Inflammatory macrophage (primary cell): ENCODE measurements at places on chromosomes 6 and 20.

GRCh38 chr20:40234593-40234992, 454.4 kb downstream of the MAFB start:
- DNase-seq: no peak

DNA sequence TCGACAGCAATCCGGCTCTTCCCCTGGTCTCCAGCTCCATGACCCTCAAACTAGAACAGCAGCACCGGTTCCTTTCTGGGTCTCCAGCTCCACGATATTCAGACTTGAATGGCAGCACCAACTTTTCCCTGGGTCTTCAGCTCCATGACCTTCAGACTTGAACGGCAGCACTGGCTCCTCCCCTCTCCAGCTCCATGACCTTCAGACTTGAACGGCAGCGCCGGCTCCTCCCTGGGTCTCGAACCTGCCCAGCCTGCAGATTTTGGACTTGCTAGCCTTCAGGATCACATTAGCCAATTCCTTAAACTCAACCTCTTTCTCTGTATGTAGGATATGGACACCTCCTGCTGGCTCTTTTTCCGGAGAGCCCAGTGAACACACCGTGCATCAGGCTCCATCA, 350.9 kb downstream of the PREX1 start:
- no peak for DNase-seq

- no peak for DNase-seq
These were observed 175.7 kb downstream of the ALDH8A1 start for GRCh38 chr6:134774201-134774638.

DNA sequence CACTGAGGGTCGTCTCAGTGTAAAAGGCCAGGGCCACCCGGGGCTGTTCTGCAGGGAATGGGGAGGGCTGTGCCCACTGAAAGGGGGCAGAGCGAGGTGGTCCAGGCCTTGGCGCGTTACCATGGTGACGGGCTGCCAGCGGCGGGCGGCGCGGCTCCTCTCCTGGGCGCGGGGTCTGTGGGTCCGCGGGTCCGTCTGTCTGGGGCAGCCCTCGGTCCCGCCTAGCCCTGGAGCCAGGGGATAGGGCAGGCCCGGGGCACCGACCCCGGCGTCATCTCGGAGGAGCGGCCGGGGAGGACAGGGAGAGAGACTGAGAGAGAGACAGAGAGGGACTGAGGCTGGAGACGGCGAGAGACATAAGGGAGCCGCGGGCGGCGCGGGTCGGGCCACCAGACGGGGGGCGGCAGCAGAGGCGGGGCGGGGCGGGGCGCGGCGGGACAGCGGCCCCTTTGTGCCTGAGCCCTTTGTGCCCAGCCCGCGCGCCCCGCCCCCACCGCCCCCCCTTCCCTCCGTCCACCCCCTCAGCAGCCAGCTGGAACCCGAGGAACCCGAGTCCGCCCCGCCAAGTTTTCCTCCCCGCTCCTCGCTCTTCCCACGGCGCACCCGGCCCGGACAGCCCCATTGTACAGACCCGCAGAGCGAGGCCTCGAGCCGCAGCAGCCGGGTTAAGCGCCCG, at the start of gene KIAA1755:
TSS of gene KIAA1755 (minus strand) at position 358 of the 676 bp plus-strand sequence. CDS start at position 123, 235 bp downstream.
- no peak for DNase-seq

GRCh38 chr6:3284436-3284876, 25.7 kb downstream of the PSMG4 start:
- no peak for DNase-seq

DNA sequence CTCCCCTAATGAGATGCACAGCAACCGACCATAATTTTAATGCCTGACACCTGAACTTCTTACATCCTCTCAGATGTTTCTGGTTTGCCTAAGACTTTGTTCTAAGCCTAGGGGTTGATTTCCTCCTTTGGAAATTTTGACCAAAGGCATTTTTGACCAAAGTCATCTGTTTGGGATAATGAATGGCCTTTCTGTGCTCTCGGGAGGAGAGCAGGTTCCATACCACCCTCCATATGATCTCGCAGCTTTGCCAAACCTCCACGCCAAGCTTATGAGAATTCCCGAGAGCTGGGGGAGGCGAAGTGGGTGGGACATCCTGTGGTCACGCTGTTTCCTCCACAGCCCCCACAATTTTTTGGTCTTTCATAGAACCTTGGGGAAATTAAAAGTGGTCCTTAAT, 91.7 kb downstream of the SCML4 start:
- DNase-seq: no peak

DNA sequence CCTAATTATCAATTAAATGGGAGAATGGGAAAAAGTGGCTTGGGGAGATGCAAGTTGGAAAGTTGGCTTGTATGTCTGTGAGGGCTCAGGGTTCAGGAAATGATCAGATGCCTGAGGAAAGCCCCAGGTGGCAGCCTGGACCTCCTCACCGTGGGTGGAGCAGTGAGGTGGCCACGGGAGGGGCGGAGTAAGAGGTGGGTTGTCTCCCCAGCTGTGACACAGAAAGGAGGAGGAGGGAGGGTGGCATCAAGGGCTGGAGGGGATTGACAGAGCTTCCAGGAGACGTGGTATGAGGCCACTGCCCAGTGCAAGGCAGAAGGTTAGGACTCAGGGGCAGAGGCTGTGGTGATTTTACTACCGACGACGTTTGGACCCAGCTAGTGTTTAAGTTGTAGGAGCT, 672.2 kb downstream of the PRKN start:
- DNase-seq: no peak

GRCh38 chr6:6581054-6581453, 7.5 kb upstream of the LY86 start:
- DNase-seq: no peak

DNA sequence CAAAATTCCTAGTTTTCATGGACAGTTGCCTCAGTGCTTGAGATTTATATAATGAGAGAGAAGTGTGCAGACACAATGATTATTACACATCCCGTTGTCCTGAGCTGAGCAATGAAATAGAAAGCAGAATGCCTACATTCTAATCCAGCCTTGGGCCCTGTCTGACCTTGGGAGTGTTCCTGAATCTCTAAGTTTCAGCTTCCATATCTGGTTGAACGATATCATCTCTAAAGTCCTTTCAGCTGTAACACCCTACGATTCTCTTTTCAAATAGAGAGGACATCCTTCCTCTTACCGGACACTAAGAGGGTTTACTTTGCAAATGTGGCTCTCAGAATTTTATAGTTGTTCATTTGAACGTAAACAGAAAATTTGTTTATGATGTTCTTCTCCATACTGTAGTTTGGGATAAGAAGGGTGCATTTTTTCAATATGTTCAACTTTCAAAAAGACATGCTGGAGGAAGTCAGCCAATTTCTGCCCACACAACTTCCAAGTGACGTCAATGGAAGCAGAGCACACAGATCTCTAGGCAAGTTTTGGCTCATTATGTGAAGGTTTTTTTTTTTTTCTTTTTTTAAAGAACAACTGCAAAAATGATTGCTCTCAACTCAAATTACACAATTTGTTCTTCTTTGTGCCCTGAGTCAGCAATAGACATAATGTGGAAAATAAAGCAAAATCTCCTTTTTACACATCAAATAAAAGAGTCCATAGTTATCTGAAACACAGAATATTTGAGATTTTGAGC, 50.4 kb downstream of the PDE7B start:
- peak; percentile 16 for DNase-seq

DNA sequence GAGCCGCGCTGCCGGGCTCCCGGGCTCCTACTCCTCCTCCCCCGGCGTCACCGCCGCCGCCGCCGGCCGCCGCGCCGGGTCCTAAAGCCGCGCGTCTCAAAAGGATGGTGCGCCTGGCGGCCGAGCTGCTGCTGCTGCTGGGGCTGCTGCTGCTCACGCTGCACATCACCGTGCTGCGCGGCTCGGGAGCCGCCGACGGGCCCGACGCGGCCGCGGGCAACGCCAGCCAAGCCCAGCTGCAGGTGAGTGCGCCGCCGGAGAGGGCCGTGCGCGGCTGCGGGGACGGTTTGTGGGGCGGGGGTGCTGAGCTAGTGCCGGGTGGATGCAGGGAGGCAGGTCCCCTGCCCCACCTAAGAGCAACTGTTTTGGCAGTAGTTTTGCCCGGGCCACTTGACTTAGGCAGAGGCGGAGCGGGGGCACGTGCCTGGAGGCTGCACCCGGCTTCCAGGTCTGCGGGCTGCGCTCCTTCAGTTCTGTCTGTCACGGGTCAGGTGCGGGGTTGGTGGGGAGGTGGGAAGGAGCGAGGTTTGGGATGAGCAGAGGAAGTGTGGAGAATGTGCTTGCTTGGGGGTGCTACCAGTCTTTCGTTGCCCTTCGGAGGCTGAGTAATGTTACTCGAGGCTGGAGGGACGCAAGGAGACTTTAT, 722 bp downstream of the ISM1 start:
- DNase-seq: no peak

DNA sequence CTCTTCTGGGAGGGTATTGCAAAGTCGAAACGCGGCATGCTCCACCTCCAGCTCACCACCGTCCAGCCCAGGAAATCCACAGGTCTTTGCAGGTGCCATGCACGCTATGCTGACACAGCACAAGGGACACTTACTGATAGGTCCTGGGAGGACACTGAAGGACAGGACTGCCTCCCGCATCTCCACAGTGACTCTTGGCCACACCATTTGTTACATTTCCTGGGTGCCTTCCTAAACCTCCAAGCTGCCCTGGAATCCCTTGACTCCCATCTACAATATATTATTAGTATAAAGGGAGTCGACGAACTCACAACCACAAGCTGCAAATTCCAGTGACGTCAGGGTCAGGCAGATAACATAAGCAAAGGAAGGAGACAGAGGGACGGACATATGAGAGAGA, 106.9 kb downstream of the JPH2 start:
- no peak for DNase-seq

DNA sequence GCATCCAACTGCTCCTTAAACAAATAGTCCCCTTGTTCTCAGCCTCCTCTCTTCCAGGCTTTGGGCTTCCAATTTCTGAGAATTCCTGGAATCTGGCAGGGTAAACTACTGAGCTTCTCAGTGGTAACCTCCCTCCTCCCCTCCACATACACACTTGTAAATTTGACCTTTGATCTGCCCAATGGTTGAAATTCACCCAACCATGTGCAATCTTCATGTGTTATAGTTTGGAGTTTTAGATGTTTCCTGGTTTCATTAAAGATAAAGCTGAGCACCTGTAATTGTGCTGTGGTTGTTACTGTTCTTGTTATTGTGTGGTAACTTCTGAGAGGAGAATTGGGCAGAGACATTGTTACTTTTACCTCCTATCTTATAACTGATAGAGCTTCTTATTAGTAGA, 328.4 kb downstream of the TPBG start:
- no peak for DNase-seq

DNA sequence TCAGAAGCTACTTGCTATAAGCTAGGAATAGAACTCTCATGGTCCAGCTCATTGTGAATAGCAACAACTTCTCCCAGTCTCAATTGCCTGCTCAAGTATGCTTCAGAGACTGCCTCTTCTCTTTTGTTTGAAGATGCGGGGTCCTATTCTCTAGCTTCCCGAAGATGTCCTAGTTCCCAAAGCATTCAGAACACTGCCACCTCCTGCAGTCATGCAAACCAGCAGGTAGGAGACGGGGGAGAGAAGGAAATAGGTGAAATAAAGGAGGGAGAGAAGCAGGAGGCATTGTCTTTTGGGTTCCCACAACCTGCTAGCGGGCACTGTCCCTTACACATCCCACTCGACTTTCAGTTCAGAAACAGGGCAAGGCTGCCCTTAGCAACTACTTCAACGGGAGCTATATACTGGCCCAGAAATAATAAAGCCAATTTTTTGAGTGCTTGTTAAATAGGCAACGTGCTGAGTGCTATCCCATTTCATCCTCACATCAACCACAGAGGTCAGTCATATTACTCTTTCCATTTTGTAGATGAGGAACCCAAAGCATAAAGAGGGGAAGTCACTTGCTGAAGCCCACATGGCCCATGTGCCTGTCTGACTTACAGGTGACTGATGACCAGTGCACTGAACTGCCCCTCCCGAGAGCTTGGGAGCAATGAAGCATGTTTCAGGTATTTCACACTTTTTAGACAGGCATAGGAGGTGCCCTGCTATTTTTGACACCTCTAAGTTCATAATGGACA, 61.9 kb upstream of the ATXN1 start:
- peak; percentile 57 for DNase-seq

DNA sequence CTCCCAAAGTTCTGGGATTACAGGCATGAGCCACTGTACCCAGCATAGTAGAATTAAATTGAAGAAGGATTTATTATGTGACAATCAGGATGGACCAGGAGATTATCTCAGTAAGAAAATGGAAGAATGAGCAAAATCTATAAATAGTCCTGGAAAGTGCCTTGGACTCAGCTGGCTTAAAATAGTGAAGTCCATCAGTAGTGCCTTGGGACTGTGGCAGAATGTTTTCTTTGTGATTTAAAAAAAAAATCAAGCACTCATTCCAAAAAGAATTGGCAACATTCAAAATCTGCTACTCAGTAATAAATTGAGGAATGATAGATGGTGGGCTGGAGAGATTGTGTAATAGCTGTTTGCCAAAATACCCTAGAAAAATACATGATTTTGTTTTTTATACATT, 37.0 kb upstream of the MAS1 start:
- DNase-seq: no peak

DNA sequence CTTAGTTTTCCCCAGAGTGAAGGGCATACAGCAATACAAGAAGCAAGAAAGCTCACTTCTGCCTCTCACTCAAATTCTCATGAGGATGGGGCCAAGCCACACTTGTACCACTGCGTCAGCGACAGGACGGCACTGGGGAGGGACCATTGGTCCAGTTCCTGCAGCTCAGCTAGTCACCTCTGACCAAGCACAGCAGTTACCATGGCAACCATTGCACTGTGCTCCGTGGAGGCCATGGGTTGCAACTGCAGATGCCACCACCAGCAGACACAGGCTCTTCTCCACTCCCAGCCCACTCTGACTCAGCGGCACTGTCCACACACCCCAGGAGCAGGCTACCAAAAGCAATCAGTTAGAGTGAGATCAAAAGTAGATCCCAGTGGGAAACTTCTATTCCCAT, 441.1 kb upstream of the ARID1B start:
- no peak for DNase-seq

- DNase-seq: no peak
These were observed 146.4 kb upstream of the PROKR2 start for GRCh38 chr20:5463007-5463686.

GRCh38 chr20:41329435-41330342, 10.9 kb upstream of the LPIN3 start:
- peak; percentile 73 for DNase-seq

DNA sequence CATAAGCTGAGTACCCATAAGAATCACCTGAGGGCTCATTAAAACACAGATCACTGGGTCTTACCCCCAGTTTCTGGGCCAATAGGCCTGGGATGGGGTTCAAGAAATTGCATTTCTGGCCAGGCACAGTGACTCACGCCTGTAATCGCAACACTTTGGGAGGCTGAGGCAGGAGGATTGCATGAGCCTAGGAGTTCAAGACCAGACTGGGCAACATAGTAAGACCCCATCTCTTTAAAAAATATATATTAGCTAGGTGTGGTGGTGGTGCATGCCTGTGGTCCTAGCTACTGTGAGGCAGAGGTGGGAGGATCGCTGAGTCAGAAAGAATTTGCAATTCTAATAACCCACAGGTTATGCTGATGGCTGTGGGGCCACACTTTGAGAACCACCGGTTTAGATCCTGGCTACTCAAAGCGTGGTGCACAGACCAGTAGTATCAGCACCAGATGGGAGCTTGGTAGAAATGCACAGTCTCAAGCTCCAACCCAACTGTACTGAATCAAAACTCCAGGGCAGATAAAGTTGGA, 2.0 kb downstream of the CCM2L start:
- no peak for DNase-seq
